Neuronal stem cell (in vitro differentiated cells): ENCODE measurements at places on chromosomes 13 and 19.
A peak's percentile ranks its signal among the peaks of the same experiment; 100 is the strongest.

DNA sequence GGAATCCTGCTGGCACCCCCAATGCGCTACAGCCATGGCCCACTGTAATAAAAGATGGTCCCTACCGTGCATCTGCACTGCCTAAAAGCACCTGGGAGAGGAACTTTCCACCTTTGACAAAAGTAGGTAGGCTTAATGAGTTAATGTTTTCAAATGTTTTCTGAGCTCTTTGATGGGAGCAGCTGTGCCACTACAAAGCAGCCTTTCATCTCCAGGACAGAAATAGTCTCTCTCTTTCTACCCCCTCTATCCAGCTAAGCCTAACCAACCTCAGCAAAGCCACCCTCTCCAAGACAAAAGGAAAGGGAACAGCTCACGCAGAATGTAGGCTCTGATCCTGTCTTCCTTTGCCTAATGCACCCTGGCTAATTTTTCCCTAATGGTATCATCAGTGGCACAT lies 560.2 kb downstream of the UQCRFS1 start:
- DNase-seq = no peak

DNA sequence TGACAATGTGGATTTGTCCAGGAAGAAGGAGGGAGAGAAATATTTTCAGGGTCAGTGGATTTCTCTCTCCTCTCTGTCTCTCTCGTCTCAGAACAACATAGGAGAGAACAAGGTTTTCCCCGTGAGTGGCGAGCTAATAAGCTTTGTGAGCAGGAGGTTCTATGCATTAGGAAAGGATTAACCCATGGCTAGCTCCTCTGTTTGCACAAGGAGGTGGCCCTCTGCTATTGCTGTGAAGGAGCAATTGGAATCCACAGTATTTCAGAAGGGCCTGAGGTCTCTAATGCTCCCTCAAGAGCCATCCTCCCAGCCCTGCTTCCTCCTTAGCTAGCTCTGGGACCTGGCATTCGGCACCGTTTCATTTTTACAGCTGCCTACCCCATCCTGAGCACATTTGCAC lies 288.9 kb upstream of the MAB21L1 start:
- DNase-seq = no peak

DNA sequence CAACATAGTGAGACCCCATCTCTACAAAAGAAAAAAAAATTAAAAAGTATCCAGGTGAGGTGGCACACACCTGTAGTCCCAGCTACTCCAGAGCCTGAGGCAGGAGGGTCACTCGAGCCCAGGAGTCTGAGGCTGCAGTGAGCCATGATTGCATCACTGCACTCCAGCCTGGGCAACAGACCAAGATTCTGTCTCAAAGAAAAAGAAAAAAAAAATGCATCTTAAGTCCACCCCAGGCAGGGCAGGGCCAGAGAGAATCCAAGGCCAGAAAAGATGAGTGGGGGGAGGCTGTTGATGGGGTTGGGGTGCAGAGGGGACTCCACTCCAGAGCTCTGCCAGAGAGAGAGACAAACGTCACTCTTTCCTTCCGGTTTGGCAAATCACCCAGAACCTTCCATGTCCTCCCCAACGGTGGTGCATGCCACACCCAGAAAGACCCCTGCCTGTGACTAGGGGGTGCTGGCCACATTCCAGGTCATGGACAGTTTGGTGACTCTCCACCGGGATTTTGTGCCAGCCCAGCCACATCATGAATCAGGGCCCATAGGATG lies 431 bp downstream of the FUT3 start:
- no peak for DNase-seq

DNA sequence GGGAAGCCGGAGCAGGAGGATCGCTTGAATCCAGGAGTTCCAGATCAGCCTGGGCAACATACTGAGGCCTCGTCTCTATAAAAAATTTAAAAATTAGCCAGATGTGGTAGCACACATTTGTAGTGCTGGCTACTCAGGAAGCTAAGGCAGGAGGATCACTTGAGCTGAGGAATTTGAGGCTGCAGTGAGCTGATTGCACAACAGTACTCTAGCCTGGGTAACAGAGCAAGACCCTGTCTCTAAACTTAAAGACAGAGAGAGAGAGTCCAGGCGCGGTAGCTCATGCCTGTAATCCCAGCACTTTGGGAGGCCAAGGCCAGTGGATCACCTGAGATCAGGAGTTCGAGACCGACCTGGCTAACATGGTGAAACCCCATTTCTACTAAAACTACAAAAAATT lies 4.4 kb downstream of the IFNL3 start:
- no peak for DNase-seq

- DNase-seq = no peak
Measured at GRCh38 chr19:11418094-11418548, 993 bp downstream of the RGL3 start.

GRCh38 chr13:66339214-66339613 lies 890.9 kb downstream of the PCDH9 start:
- DNase-seq = no peak

- peak; percentile 6 for DNase-seq
Measured at GRCh38 chr19:28793391-28794168, 419.4 kb downstream of the UQCRFS1 start.

DNA sequence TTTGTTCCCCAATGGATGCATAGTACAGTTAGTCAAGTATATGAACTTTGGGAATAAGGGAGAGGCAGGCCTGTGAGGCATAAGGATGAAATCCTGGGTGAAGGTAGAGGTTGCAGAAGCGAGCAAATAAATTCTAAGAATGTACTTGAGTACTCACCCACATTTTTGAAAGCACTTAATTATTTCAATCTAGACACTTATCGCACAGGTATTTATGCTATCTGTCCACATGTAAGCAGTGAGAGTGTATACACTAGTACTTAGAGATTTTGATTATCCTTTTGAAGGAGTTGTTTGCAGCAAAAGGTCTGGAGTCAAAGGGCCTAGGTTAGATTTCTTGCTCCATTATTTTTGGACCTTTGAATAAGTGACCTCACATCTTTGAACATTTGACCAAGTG lies 77.7 kb downstream of the LMO7 start:
- DNase-seq = no peak

- no peak for DNase-seq
Measured at GRCh38 chr19:883661-884211, 9.3 kb downstream of the MED16 start.

DNA sequence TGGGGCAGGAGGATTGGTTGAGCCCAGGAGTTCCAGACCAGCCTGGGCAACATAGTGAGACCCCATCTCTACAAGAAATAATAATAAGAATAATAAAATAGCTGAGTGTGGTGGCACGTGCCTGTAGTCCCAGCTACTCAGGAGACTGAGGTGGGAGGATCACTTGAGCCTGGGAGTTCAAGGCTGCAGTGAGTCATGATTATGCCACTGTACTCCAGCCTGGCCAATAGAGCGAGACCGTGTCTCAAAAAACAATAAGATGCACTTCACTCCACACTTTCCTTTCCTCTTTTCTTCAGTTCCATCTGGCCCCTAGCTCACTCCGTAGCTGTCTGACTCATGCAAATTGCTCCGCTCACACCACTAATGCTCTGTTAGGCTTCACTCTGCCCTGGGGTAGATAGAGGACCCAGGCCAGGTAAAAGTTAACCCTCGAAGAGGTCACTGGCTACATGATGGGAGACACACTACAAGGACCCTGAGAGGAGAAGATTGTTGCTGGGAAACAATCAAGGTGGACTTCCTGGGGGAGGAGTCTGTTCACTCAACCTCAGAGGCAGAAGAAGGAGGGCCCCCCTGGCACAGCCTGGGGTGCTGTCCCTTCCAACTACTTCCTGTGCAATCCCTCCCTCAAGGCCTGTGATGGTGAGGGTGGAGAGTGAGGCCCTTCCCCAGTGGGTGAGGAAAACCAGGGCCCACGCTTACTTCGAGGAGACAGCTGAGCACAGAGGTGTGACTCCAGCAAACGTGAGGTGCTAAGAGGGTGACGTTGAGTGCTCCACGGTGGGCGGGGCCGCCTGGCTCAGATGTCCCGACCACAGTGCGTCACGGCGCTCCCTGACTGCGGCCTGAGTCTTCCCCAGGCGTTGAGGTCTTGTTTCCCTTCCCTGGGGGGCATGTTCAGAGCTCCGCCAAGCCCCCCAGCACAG lies 8.8 kb upstream of the TNFSF9 start:
- no peak for DNase-seq

GRCh38 chr13:20080377-20081164 lies 80.3 kb downstream of the GJA3 start:
- no peak for DNase-seq

DNA sequence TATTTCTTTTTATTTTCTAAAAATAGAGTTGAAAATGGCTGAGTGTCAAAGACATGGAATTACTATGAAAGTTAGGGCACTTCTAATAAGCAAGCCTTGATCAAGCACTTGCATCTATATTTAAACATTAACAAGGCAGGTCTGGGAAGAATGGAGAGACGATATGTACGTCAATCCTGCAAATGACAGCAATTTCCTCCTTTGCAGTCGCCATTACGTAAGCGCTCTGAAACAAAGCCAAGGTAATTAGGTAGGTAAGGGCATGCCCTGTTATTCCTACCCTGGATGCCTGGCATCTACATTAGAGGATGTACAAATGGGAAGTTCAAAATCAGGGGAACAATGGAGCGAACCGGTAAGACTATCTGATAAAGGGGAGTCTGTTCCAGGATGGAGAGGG lies 664.0 kb upstream of the ARGLU1 start:
- DNase-seq = no peak

GRCh38 chr13:29861694-29862110 lies 11.3 kb upstream of the UBL3 start:
- no peak for DNase-seq

DNA sequence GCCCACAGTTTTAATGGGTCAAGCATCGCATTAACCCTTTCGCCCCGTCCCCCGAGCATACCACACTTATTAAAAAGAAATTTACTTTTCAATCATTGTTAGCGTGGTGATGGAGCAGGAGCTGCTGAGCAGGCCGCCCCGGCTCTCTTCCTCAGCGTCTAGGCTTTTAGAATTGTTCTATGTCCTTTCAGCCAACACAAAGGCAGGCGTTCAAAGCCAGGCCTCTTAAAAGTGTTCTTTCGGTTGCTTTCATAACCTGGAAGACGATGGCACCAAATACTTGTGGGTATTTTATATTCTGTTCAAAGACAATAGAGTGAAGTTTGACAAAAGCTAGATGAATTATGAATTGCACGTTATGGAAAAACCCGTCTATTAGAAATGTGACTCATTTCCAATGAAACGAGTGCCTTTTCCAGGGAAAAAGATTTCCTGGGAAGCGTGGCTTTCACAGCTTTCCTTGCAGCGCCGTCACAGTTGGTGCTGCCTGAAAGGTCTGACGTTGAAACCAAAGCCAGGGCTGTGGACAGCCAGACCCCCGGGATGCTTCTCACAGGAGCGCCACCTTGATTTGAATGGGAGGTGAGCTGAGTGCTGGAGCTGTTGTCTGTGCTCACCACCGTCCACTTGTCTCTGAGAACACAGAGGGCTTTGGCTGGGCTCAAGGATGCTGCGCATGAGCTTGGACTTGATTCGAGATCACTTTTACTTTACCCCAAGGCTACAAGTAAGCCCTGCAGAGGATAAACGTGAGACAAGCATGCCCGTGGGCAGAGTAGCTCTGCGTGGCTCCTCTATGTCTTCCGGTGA lies 78.8 kb downstream of the SOX1 start:
- DNase-seq = no peak

DNA sequence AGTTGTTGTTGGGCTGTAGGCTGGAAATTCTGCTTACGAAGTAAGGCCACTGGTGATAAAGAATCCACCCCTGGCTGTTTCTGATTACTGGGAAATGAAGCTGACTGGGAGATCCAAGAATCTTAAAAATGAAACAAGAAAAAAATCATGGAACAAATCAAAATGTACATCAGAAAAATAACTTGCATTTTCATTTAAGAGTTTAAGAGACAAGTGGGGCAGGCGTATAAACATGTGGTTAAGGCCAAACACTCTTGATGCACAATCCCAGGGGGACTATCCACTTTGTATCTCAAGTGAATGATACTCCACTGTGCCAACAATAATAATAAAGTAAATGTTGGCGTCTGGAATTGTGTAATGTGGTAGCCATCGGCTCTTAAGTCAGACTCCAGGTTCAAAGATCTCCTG lies 24.6 kb downstream of the ZMYM5 start:
- DNase-seq = no peak

DNA sequence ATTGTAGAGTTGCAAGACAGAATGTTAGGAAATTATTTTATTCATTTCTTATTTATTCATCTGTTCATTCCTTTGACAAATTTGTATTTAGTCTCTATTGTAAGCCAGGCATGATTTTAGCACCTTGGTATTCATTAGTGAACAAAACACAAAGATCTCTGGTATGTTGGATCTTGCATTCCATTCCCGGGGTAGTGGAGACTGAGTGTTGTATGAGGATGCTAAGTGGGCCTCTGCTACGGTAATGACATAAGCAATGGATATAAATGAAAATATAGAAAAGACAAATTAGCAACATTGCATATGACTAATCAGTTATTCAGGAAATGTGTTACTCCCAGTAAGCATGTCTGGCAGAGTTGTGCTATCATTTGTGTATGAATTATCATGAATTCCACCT lies 449.3 kb downstream of the PCDH17 start:
- peak; percentile 23 for DNase-seq

DNA sequence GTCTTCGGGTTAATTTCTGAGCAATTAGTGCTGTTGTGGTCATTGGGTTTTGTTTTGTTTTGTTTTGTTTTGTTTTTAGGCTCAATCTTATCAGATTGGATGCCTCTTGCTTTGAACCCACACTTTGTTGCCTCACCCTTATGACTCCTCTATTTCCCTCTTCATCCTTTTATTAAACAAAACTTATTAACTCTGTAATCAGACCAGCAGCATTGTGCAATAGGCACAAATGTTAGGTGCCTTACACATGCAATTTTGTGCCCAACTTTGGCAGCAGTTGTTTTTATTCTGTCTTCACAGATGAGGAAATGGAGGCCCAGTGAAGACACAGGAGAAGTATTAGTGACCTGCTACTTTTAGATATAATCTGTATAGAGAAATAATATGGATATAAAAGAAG lies 377.7 kb downstream of the KCNRG start:
- DNase-seq = no peak

GRCh38 chr13:29118471-29118870 lies 298.3 kb downstream of the MTUS2 start:
- DNase-seq = no peak
